ENCODE measurements at places on chromosomes 12 and 14.

GRCh38 chr14:104345621-104346462 is 207.5 kb downstream of the KIF26A start:
- DNase-seq: no peak

- DNase-seq: no peak
Observed at GRCh38 chr12:65533177-65533883, 254.8 kb downstream of the MSRB3 start.

GRCh38 chr14:89452281-89452680 is 35.2 kb upstream of the FOXN3 start:
- DNase-seq: no peak

- DNase-seq: no peak
Observed at GRCh38 chr12:79522257-79522988, 168.3 kb downstream of the PAWR start.

GRCh38 chr14:54631016-54631415 is 64.1 kb downstream of the SAMD4A start:
- DNase-seq: no peak

DNA sequence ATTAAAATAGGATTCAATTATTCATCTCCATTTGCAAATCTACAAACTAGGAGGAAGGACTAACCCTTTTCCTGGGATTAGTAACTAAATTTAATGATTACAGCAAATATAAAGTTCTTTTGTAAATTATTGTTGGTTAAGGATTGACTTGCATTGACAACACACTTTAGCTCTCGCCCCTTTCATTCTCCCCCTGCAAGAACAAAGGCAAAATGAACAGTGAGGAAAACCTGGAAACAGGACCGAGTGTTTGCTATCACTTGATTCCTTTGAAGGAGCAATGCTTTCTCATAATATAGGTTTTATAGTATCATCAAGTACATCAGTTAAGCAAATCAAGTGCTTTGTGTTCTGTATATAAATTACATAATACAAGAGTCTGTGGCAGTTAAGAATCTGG is 7.4 kb upstream of the COX16 start:
- DNase-seq: no peak

GRCh38 chr12:113852264-113852663 is 113.9 kb downstream of the RBM19 start:
- no peak for DNase-seq

DNA sequence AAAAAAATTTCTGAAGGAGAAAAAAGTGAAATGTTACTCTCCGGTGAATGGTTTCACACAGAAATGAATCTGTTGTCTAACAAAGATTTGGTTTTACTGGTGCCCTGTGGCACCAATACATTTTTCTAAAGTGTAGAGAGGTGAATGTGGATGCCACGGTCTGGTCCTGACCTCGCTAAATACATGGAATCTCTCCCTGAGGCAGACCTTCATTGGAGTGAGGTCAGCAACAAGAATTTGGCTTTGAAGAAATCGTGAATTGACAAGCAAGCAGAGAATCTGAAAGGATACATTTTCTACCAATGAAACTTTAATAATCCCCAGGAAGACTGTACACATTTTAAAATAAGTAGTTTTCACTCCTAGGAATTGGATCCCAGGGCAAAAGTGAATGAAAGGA is 81.2 kb upstream of the OTOGL start:
- no peak for DNase-seq

- no peak for DNase-seq
Observed at GRCh38 chr12:93451423-93452158, 9.8 kb upstream of the UBE2N start.

GRCh38 chr12:79934281-79935020 is 446 bp downstream of the PPP1R12A start:
- peak; percentile 80 for DNase-seq

DNA sequence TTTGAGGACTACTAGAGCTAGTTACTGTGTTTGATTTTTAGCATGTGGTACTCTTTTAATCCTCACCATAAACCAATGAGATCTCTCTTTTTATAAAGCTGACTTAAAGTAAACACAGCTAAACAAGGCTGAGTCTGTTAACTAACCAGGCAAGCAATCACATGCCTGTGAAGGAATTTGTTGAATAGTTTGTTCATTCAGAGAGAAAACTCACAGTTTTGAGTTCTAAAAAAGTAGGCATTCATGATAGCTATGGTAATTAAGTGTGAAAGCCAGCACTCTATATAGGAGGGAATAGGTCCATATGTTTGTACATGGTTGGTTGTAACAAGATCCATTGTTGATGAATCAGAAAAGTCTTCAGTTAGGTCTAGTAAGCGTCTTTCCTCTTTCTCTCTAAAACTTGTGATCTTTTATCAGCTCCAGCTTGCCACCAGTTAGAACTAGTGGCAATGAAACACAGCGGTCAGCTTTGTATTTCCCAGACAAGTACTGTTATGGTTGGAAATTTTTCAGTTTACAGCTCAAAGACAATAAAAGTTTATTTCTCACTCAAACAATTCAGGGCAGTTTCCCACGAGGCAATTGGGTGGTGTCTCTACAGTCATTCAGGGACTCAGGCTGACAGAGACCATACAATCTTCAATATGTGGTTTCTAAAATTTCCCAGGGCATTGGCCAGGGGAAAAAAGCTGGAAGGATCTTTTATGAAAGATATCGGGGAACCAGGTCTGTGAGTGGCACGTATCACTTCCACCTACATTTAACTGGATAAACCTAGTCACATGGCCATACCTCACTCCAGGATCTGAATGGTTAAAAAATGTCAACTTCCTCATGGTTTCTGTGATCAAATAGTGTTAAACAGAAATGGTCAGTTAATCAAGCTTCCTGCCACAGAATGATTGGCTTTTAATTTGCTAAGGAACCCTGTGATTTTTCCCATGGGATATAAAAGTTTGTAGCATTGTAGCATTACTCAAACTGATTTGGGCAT is 203.1 kb downstream of the KIF21A start:
- DNase-seq: no peak

DNA sequence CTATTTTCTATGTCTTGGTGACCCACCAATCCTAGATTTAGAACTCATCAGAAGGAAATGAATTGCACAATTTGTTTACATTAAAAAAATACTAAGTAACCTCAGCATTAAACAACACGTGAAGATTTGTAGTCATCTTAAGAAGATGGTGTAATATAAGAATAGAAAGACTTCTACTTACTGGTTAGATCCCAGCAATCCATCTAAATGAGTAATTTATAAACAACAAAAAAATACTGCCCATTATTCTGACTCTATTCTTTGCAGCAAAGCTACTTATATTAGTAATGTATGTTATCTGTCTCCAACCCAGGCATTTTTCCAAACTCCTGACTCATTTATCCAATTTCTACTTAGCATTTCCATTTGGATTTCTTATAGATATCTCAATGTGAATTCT is 67.8 kb downstream of the CD163L1 start:
- no peak for DNase-seq

DNA sequence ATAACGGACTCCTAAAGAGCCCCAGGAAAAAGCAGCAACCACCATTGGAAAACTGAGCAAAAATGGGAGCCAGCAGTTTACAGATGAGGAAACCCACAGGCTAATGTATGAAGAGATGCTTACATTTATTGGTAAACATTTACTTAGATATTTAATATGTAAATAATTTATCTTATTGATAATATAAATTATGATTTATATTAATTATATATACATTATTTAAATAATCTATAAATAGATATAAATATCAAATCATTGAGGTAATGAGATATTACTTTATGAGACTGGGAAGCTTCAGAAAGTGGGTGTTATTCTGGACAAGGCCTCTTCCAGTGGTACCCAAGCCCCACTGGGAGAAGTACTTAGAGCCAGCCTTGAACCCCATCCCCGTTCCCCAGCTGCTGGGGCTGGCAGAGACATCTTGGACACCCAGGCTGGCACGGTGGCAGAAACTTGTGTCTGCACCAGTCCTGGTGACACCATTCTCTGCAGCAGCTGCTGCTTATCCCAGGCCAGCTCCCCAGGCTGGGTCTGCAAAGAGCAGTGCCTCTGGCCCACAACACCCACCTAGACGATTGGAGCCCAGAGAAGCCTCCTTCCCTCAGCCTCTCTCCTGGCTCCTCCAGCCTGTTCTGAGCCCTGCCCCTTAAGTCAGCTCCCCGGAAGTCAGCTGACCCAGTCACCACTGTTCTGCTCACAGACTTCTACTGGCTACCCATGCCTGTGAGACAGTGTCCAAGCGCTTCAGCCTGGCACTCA is 25.9 kb downstream of the ISCA2 start:
- DNase-seq: no peak

DNA sequence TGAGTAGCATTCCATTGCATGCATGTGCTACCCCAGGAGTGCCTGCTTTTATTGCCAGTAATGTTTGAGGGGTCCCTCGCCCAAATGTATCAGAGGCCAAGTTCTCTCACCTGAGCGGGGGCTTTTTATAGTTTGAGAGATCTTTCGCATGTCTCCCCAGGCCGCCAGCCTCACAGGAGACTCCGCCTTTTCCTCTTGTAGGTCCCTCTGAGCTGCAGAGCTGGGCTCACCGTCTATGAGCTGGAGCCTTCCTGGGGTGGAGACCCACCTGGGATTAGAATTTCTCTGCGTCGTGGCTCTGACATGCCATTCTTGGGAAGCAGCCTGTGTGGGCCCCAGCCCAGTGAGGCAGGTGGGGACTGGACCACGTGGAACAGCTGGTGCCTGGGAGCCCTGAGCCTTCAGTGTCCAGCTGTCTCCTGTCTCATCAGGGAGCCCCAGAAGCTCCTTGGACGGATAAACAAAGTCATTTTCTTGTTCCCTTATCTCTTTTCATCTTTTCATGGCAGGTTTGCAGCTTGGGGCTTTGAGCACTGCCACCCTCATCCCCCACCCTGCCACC is 261.7 kb upstream of the CRY1 start:
- no peak for DNase-seq

DNA sequence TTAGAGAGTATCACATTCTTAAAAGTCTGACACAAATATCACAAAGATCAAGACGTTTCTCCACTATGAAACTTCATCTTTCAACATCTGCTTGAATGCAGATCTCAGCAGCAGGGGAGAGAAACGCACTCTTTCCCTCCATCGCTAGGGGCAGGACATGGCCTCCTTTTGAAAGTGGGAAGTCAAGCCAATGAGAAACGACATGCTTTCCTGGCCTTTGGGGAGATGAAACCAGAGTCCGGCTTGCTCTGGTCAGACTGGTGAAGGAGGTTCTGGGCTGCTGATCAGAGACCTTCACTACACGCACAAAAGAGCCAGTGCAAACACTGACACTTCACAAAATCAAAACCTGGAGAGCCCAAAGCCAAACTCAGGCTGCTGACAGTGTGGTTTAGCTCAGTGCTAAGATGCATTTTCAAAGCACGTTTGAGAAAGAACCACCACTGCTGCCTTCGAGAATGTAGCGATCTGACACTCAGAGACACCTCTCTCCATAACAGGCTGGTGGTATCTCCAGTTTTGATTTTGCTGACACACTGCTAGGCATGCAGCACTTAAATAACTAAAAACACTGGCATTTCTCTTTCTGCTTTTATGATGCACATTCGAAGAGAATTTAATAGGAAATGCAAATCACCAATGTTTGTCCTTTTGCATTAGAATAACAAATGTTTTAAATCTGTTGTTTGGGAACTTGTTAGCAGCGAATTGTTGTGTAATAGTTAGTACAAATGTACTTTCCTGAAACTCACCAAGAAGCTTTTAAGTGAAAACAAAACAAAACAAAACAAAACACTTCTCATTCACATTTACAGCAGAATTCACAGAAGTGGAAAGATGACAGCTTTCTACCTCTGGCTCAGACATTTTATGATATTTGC is 93.9 kb upstream of the OVCH1 start:
- no peak for DNase-seq

DNA sequence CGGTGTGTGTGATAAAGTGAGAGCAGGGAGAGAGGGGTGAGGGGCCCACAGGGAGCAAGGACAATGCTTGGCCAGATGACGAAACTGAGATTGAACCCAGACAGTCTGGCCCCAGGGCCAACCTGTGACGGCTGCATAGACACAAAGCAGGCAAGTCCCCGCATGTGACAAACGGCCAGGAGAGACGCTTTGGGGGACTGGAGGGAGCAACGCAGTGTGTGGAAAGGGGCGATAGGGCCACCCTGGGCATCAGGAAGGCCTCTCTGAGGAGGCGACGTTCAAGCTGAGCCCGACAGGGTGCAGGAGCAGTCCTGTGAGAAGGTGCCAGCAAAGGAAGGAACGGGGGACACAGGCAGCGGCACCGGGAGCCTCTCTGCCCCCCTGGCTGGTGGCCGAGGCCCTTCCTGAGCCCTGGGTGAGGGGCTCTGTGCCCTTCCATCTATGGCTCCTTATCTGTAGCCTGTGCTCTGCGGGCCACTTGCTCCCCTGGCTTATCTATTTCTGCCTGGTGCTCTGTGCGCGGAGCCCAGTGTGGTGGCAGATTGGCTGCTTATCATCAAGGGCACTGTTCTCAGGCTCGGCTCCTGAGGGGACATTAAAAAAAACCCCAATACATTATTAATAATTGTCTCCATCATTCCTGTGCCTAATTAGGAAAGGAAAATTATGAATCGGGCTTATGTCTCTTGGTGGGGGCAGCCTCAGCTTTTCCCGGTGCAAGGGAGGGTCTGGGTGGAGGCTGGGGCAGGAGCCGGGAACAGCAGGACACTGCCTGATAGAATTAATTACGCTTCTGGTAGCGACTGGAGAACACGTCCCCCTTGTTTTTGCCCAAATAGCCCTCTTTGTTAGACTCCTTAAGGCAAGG is 39.8 kb downstream of the PRIMA1 start:
- no peak for DNase-seq

DNA sequence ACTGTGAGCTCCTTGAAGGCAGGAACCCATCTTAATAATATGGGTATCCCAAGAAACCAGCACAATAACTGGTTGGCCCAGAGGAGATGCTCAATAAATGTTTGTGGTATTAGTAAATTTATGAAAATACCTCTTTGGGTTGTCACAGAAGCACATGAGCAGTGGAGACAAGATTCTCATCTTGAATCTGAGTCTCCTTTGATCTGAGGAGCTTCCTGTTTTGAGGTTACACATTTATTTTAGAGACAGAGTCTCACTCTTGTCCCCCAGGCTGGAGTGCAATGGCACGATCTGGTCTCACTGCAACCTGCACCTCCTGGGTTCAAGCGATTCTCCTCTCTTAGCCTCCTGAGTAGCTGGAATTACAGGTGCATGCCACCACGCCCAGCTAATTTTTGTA is 247.4 kb downstream of the NRXN3 start:
- DNase-seq: no peak

- DNase-seq: no peak
Observed at GRCh38 chr12:58253663-58254062, 312.3 kb downstream of the ATP23 start.

DNA sequence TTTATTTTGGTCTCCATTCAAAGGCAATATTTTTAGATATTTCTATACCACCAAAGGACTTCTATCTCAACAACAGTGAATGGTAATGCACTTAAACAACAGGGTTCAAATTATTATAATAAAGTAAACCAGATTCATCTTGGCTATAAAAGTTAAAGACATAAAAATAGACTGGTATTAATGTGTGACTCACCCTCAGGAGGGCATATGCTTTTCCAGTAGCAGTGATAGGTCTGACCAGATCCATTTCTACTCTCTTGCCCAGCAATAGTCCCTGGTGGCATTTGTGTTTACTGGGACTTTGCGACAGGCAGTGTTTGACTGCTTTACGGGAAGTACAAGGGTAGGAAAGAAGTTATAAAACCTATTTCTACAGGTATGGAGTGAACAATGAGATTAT is 353.2 kb upstream of the ATP2B1 start:
- DNase-seq: no peak
